Sigmoid colon (tissue), 7 donors: ENCODE measurements at places on chromosomes 13 and 19. TPM values are rescaled to one million over a fixed set of nuclear protein-coding genes. Genes with fewer than 3 reads are reported as not detected.

The LILRA1 gene
- not detected for polyA plus RNA-seq

GRCh38 chr13:53351021-53351420 lies 322.4 kb downstream of the OLFM4 start:
- no peak overlapping the region for H3K4me3 ChIP-seq
- no peaks in the 10 kb centered on the region for H3K4me1 ChIP-seq
- no peak for DNase-seq
- no peak overlapping the region for H3K27ac ChIP-seq
- H3K36me3 ChIP-seq = no peaks in the 10 kb centered on the region

GRCh38 chr13:47474839-47475238 lies 526.2 kb downstream of the SUCLA2 start:
- H3K36me3 ChIP-seq = no peaks in the 10 kb centered on the region
- no peaks in the 10 kb centered on the region for H3K27me3 ChIP-seq
- no peak overlapping the region for H3K27ac ChIP-seq
- no peak overlapping the region for H3K4me3 ChIP-seq
- DNase-seq = no peak

The IL4I1 gene
- polyA plus RNA-seq = 3.5 TPM
